ENCODE measurements at places on chromosomes 7 and 10. TPM values are rescaled to one million over a fixed set of nuclear protein-coding genes. Genes with fewer than 3 reads are reported as not detected.

GRCh38 chr10:44960482-44961229, 1.1 kb downstream of the RASSF4 start:
- no peak for DNase-seq

The GNAT3 gene
- not detected for polyA plus RNA-seq

- no peak for DNase-seq
Observed at GRCh38 chr7:44068054-44068453, 2.7 kb upstream of the PGAM2 start.

DNA sequence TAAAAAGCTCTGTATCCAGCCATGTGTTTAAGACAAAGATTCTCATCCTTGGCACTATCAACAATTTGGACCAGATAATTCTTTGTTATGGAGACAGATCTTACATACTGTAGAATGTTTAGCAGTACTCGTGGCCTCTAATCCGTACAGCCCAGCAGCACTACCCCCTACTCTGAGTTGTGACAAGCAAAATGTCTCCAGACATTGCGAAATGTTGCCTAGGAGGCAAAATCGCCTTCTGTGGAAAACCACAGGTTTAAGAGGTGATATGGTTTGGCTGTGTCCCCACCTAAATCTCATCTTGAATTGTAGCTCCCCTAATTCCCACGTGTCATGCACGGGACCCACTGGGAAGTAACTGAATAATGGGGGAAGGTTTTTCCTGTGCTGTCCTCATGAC, 186.7 kb downstream of the CHCHD3 start:
- DNase-seq = no peak

The SPDYE2 gene
- not detected for polyA plus RNA-seq

- no peak for DNase-seq
Observed at GRCh38 chr7:151611041-151611440, 91.3 kb upstream of the RHEB start.

The CDC14C gene
- not detected for polyA plus RNA-seq

- no peak for DNase-seq
Observed at GRCh38 chr10:113533801-113534200, 19.1 kb upstream of the HABP2 start.

The PNLIP gene
- not detected for polyA plus RNA-seq

The PPIF gene
- 38.7 TPM for polyA plus RNA-seq

GRCh38 chr7:157671358-157672255, 334.8 kb downstream of the DNAJB6 start:
- no peak for DNase-seq

The LOXL4 gene
- 1.9 TPM for polyA plus RNA-seq

The PNLIPRP3 gene
- not detected for polyA plus RNA-seq

The PAPOLB gene
- polyA plus RNA-seq = not detected

GRCh38 chr10:74825371-74826141, 844 bp upstream of the KAT6B start:
- DNase-seq = no peak

The MAT1A gene
- polyA plus RNA-seq = not detected

DNA sequence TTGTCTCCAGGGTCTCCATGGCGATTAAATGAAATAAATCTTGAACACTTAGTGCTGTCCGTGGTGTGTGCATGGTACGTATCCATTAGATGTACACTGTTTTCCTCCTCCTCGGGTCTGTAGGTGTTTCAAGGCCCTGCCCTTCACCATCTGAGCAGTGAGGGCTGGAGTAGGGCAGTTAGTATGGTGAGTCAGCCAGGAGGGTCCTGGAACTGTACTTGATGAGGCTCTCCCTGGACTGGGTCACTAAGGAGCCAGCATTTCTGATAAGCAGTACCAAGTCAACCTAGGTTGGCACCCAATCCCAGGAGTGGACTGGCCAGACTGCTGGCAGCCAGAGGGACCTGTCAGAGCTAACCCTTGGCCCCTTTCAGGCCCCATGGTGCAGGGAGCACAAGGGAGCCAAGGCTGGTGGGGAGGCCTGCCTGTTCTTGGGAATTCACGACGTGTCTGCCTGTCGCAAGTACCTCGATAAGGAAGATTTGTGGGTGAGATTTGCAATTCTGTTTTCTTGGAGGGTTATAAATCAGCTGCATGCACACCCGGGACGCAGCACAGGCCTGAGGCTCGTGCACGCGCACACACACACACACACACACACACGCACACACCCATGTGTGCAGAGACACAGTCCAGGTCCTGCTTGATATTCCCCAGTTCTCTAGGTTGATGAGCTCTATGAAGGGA, 114.2 kb downstream of the ZMIZ1 start:
- DNase-seq = no peak

The SMO gene
- polyA plus RNA-seq = 16.5 TPM

The SHTN1 gene
- polyA plus RNA-seq = 4.8 TPM

DNA sequence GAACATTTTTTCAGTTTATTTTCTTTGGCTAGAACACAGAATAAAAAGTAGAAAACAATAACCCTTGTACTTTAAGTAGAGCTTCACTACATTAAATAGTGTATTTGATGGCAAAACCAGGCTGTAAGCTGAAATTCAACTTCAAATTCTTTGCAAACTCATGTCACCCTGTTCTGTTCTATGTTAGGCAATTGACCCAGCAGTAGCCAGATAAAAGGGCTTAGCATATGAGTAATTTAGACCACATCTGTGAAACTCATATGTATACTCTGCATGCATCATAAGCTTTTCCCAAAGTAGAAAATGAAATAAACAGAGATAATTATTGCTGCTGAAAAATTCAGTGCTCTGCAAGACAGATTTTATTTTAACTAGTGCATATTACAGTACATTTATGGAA, 150.2 kb downstream of the GNAI1 start:
- DNase-seq = no peak

DNA sequence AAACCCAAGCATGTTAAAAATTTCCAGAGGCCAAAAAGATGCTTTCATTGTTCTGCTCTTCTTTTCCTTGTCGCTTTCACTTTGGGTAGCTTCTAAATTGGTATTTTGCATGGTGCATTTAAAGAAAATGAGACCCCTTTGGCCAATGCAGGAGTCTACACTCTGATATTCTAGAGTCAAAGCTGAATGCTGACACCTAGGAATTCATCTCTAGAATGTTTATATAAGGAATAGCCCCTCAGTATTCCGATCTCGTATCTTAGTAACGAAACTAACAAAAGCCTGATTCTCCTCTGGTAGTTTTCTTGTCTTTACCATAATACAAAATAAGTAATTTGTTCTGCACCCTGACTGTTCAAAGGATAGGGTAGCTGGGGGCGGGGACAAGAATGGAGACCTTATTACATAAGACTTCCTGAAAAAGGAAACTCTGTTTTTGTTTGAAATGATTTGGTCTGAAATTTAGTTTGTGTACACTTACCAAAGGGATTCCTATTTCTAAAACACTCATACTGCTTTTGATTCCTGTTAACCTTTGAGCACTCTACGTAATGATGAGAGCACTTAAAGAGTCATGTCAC, 17.1 kb downstream of the IKZF1 start:
- no peak for DNase-seq

GRCh38 chr7:74418076-74418475, 35.6 kb upstream of the GTF2IRD1 start:
- DNase-seq = no peak

DNA sequence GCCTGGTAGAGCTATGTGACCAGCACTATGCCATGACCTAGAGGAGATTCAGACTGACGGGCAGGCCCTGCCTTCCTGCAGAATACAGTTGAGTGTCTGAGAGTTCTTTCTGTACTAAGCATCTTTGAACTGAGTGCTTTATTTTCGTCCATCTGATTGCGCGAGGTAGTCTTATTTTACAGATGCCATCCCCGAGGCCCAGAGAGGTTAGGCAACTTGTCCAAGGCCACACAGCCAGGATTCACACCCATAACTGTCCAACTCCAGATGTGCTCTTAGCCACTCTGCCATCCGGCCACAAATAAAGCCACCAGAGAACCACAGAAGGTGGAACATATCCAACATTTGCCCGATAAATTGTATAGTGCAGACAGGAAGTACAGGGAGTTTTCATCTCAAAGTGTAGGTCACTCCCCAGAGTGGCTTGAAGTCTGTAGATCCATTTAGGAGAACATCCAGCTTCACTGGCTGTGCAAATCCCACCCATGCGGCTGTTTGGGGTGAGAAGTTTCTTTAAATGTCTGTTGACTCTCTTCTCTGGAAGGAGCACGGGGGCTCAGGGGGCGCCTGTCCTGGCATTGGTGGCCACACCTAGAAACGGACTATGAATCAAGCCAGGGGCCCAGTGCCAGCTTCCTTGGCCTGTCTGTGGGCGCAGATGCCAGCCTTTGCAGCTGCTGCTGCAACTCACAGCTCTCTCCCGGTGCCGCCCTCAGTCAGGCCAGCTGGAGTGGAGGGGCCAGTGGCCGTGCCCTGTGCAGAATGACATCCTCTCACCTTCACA, 11.1 kb downstream of the CHST3 start:
- DNase-seq = no peak

The NEUROG3 gene
- polyA plus RNA-seq = not detected

The CHST12 gene
- polyA plus RNA-seq = 77.7 TPM

The GIMAP1 gene
- polyA plus RNA-seq = 10.0 TPM

The ZNF680 gene
- 1.0 TPM for polyA plus RNA-seq

The EPHA1 gene
- polyA plus RNA-seq = 0.06 TPM

DNA sequence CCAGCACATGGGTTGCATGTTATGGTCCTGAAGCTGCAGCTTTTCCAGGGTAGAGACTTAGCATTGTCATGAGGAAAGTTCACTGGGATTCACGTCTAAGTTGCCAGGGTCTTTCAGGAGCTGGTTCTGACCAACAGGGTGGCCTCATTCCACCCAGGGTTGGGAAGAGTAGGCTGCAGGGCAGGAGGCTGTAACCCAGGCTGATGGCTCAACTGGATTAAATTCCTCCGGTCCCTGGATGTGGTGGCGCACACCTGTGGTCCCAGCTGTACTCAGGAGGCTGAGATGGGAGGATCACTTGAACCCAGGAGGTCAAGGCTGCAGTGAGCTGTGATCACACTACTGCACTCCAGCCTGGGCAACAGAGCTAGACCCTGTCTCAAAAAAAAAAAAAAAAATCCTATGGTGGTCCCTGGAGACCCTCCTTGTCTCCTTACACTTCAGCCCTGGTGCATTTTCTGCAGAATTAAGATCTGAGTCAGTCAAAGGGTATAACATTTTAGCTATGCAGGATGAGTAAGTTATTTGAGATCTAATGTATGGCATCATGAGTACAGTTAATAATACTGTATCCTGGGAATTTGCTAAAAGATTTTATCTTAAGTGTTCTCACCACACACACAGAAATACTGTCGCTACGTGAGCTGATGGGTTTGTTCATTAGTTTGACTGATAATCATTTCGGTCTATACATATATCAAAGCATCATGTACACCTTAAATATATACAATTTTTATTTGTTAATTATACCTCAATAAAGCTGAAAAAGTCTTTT, 44.0 kb downstream of the ASB13 start:
- no peak for DNase-seq

The CALHM1 gene
- not detected for polyA plus RNA-seq

GRCh38 chr10:61047081-61047480, 103.1 kb upstream of the RHOBTB1 start:
- DNase-seq = peak; percentile 86

GRCh38 chr10:61836888-61837754, 64.4 kb upstream of the ARID5B start:
- peak; percentile 78 for DNase-seq

The ALKBH4 gene
- 7.8 TPM for polyA plus RNA-seq

- peak; percentile 81 for DNase-seq
Observed at GRCh38 chr10:12699258-12699700, 302.2 kb downstream of the CCDC3 start.

- DNase-seq = peak; percentile 60
Observed at GRCh38 chr7:29980151-29980550, 9.4 kb downstream of the SCRN1 start.

GRCh38 chr7:108245523-108246226, 115.5 kb upstream of the LAMB4 start:
- no peak for DNase-seq

DNA sequence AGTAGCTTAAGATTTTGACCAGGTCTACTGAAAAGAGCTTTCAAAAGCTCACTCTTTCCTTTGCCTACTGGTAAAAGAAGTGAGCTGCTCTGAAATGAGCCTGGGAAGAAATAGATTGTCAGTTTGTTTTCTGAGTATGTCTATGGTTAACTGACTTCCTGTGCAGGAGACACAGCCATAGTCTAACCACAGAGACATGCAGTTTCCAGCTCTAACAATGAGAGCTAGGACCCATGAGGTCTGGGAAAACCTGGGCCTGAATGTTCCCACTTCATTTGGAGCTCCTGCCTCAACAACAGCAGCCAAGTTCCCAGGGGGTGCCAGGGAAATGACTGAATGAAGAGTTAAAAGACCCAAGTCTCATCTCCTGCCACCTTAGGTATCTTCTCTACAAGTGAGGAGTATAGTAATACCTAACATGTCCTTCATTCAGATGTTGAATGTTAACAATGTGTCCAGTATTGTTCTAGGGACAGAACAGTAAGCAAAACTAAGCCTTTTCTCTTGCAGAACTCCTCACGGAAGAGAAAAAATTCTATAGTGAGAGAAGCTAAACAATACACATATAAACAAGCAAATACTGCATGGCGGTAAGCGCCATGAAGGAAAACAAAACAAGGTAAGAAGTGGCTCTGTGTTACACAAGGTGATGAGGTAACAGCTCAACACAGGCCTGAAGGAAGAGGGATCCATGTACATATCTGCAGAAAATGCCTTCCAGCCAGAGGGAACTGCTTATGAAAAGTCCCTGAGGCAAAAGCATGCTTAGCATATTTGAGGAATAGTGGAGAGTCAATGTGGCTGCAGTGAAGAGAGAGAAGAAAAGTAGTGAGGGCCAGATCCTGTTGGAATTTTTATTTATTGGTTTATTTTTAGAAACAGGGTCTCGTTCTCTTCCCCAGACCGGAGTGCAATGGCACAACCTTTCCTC, 26.4 kb upstream of the ANKRD1 start:
- DNase-seq = peak; percentile 52
